ENCODE measurements at places on chromosomes 7 and 10.

DNA sequence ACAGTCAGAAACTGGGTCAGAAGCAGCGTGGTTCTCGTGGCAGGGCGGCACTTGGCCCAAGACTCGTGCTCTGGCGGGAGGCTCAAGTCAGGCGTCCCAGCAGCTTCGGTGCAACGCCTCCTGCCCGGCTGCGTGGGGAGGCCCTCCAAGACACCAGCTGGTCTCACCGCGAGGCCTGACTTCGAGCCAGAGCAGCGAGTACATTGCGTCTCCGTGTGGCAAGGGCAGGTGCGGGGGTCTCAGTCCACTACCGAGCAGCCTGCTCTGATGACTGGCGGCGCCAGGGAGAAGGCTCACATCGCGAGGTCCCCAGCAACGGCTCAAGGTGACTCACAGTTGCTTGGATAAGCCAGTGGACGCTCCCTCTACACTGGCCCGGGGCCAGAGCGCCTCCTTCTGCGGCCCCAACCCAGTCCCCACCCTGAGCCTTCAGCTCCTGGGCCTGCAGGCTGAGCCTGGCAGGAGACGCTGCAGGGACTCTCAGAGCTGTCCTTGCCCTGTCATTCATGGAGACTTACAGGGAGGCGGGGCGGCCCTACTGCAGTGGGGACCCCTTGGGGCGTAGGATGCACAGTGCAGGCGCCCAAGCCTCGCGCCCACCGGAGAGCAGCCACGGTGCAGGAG lies 41.9 kb upstream of the PRKAR1B start:
- peak; percentile 66 for DNase-seq

GRCh38 chr10:17643339-17643754 lies 604 bp upstream of the STAM start:
- DNase-seq = peak; percentile 70

DNA sequence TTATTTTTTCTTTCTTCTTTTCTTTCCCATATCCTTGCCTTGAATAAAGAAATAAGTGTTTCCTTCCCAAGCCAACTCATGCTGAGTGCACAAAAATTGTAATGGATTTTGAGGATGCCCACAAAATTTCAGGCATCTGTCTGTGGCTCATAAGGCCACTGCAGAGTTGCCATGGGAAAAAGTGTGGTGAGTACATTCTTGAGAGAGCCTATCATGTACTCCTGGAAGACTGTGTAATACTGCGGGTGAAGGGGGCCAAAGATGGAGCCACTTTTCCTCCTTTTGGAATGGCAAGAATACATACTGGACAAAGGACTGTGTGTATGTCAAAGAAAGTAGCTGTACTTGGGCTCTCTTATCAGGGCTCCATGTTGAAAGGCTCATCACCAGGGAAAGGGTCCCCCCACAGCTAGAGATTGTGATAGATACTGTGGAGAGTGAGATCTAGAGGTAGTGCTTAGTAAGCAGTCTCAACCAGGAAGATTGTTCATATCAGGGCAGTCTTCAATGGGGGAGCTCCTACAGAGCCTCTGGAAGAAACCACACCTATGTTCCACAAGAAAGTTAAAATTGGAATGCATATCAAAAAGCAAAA lies 341.6 kb upstream of the KCND2 start:
- DNase-seq = no peak

DNA sequence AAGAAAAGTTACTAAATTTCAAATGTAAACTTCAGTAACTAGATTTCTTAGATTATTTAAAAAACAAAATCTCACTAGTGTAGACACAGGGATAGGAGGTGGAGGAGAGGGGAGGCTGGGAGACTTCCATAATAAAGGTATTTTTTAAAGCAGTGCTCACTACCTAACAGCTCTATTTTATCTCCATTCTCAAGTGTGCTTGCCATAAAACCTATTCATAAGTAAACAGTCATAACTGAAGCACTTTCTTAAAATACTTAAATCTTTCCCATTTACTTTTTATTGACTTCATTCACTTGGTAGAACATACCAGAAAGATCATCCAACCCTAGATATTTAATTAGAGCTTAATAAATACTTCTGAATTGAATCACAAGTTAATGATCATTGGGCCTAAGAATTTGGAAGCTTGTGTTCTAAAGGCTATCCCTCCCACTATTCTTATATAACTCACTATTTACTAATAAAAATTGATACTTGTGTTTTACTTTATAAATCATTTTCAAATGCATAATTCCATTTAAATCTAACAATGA lies 107.4 kb downstream of the SNX13 start:
- no peak for DNase-seq

DNA sequence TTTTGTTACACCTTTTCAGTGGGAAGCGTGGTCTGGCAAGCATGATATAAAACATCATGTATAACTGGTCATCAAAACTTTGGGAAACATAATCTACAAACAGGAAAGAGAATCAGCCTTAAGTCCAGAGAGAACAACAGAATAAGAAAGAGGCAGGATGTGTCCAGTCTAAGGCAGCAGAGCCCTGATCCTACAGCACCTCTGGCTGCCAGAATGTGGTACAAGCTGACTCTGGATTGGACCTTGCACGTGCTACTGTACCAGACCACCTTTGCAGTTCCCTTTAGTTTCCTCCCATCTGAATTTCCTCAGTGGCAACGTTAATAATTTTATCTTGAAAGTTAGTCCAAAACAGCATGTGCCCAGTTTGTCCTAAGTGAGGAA lies 824.6 kb upstream of the IGFBP3 start:
- no peak for DNase-seq

DNA sequence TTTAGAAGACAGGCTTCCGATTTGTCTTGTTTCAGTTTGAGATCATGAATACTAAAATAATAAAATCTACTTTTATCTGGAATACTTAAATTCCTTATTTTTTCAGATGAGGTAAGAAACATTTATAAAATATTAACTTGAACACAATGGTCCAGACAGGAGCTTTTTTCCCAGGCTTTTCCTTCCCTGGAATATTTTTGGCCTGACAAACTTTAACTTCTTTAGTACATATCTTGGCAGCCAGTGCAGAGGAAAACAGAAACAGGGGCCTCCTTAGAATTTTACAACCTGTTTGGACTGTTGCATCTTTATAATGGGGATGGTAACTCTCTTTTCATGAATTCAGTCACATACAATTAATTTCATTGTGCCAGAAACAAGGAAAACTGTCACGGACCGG lies 41.4 kb downstream of the NRP1 start:
- DNase-seq = no peak

DNA sequence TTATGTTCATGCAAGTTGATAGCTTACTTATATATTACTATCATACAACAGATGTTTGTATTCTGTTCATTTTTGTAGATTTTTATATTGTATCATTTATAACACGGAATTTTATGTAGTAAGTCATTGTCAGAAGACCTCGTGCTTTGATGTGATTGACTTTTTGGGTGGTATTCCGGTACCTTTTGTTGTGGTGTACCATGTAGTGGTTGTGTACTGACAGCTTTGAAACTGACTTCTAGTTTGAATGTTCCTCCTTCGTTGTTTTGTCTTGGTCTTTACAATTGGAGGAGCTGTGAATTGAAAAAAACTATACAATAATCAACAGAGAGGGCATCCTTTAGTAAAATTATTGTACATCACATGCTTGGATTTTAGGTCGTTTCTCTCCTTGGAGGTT lies 61.5 kb downstream of the WAC start:
- no peak for DNase-seq

DNA sequence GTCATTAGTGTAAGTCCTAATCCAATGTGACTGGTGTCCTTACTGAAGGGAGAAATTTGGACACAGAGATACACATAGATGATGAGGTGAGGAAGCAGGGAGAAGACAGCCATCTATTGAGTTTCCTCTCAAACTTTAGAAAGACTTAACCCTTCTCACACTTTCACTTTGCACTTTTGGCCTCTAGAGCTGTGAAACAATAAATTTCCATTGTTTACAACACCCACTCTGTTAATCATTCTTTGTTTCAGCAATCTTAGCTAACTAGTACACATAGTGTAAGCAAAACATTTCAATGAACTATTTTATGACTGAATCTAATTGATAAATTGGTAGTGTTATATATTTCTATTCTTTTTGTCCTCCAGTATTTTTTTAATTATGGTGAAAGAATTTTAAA lies 1092.8 kb upstream of the POT1 start:
- no peak for DNase-seq

- DNase-seq = no peak
Observed at GRCh38 chr10:11335881-11336430, 275.5 kb downstream of the USP6NL start.

GRCh38 chr10:111354859-111355258 lies 278.0 kb downstream of the ADRA2A start:
- no peak for DNase-seq

- no peak for DNase-seq
Observed at GRCh38 chr7:30163231-30163894, 28.6 kb downstream of the MTURN start.

DNA sequence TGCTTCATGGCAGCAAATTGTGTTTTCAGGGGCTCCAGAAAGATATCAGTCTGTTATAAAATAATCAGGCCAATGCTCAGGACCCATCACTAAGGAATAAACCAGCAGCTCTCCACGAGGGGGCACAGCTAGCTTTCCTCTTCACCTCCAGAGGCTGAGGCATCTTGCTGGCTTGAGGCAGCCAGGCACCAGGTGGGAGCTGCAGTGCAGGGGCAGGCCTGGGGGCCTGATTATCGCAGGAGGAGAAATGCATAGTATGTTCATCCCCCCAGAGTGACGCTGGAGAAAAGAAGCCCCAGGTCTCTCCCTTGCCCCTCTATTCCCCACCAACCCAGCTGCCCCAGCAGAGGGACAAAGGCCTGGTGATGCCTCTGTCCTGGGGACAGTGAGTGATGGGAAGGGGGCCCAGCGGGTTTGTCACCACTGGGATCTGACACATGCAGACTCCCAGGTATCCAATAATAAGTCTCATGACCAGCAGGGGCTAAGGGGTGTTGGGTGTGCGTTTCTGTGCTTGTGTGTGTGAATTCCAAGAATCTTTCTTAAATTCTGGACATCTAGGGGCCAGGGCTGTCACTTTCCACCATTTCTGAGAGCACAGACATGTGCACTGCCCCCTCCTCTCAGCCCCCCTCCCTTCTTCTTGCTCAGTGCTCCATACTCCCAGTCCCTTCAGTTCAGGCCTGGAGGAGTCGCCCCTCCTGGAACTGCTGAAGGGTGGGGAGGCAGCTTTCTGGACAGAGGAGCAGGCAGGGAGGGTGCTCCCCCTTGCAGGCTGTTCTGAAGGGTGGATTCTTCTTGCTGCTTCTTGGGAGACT lies 128.1 kb upstream of the FAM20C start:
- DNase-seq = peak; percentile 65

DNA sequence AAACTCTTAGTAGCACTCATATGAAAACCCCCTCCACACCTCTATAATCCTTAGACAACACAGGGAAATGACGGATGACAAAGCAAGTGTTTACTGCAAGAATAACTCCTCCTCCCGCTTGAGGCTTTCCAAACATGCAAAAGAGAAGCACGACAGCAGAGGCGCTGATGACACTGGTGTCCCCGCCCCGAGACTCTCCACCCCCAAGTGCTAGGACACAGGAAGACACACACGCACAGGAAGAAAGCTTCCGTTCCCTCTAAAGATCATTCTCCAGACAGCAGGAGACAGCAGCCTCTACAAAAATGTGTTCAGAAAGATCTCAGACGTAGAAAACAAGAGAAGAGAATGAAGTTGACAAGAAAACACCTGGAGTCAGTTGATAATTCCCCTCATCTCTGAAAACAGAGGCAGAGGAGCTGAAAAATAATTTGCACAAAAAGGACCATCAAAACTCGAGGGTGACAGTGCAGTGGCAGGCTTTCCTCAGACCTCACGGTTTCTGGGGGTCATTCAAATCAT lies 90.2 kb downstream of the DLG5 start:
- DNase-seq = peak; percentile 67

DNA sequence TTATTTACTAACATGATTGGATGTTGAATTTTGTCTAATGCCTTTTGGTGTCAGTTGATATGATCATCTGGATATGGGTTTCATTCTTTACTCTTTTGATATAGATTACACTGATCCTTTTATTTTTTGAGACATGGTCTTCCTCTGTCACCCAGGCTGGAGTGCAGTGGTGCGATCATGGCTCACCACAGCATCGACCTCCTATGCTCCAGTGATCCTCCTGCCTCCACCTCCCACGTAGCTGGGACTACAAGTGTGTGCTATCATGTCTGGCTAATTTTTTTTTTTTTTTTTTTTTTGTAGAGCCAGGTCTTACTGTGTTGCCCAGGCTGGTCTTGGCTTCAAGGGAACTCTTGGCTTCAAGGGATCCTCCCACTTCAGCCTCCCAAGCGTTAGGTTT lies 27.1 kb downstream of the BMS1 start:
- no peak for DNase-seq

DNA sequence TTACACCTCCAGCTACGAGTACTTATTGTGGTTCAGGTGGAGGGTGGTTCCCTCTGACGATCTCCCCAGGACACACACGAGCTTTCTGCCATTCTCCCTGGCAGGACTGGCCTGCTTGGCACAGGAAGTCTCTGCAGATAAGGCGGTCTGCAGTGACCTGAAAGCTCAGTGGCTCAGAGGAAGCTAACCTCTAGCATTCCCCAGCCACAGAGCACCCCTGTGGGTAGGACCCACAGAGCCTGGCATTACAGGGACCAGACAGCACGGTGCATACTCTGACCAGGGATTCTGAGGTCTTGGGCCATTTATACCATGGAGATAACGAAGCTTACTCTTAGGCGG lies 1.9 kb upstream of the GPR146 start:
- DNase-seq = no peak

GRCh38 chr10:76451911-76452310 lies 1020.5 kb downstream of the LRMDA start:
- no peak for DNase-seq

- no peak for DNase-seq
Observed at GRCh38 chr10:104268405-104268712, 625 bp upstream of the GSTO2 start.

- no peak for DNase-seq
Observed at GRCh38 chr7:26964156-26964808, 99.9 kb upstream of the SKAP2 start.

DNA sequence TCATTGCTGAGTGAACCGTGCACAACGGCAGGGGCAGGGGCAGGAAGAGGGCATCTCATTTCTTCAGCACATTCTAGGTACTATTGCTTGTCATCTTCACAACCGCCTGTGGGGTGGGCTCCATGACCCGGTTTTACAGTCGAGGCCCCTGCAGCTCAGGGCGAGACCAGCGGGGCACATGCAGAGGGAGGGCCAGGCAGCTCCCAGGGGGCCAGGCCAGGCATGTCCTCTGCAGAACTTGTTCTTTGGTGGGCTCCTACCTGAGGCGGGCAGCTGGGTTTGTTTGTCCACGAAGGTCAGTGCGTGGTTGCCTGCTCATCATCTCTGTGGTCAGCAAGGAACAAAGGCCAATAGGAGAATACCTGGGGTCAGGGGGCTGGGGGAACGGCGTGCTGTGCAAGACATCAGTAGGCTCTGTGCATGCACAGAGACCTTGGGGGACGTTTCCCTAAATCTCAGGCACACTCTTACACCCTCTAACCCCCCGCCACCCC lies 75.1 kb upstream of the LEP start:
- no peak for DNase-seq

DNA sequence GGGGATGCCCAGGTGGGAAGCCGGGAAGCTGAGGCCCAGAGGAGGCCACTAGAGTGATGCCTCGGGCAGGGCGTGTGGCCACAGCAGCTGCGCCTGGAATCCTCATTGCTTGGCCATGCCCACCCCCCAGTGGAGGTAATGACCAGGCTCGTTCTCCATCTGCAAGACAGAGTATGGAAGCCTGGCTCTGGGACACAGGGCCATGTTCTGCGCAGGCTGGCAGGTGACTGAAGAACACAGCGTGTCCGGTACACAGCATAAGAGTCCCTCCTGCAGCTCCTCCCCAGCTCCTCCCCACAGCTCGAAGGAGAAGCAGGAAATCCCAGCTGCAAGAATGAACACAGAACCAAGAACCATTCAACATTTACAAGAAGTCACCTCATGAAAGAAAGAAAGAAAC lies 64.8 kb downstream of the SMURF1 start:
- DNase-seq = no peak

- DNase-seq = no peak
Observed at GRCh38 chr10:6501931-6502330, 78.1 kb downstream of the PRKCQ start.

Data from left ventricle myocardium inferior (tissue), 1 donor.